Activated T-helper 9 cell treated with anti-CD3 and anti-CD28 coated beads, Interleukin-2, amount 50 U/mL, for 16 hours (primary cell): ENCODE measurements at places on chromosomes 1 and 21.
A peak's percentile ranks its signal among the peaks of the same experiment; 100 is the strongest.

GRCh38 chr1:160744199-160744851 is 5.3 kb downstream of the SLAMF7 start:
- DNase-seq = no peak

DNA sequence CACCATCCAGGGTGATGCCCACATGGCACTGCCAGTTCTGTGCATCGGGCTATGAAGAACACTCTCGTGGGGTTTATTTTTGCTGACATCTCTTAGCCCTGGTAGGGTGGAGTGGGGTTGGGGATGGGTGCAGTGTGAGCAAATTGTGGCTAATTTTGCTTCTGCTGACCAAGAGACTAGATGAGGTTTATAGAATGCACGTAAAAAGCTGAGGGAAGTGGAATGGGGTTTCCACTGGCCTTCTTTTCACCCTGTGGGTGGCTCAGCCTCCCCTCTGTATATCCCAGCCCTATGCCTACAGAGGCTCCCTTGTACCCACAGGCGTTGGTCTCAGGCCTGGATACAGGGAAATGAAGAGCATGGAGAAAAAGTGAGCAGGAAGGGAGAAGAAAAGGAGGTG is 44.1 kb upstream of the RAB4A start:
- no peak for DNase-seq

DNA sequence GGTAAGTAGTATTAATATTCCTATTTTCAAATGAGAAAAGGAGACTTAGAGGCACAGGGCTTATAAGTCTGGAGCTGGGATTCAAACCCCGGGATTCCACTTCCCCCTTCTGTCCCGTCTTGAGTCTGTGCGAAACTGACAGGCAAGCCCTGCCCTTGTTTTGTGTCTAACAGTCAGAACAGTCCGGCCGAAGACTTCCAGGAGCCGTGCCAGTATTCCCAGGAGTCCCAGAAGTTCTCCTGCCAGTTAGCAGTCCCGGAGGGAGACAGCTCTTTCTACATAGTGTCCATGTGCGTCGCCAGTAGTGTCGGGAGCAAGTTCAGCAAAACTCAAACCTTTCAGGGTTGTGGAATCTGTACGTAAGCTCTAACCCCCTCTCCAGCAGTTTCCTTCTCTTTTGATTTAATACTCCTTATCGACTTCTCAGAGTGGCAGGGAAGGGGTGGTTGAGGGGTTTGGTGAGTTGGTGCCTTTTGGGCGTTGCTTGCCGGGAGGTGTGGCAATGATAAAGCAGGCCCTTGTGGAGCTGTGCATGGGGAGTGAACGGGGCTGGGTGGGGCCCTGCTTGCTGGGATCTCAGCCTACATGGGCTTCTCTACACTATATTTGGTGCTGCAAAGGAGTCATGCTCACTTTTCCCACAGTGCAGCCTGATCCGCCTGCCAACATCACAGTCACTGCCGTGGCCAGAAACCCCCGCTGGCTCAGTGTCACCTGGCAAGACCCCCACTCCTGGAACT is 29.4 kb downstream of the IL6R start:
- no peak for DNase-seq

- DNase-seq = no peak
These were observed 18.9 kb downstream of the CRYAA start for GRCh38 chr21:43187715-43188114.

- DNase-seq = no peak
These were observed 60.1 kb upstream of the ABCG1 start for GRCh38 chr21:42158846-42159245.

- DNase-seq = no peak
These were observed 1600.6 kb downstream of the PLA2G4A start for GRCh38 chr1:188429386-188429785.

DNA sequence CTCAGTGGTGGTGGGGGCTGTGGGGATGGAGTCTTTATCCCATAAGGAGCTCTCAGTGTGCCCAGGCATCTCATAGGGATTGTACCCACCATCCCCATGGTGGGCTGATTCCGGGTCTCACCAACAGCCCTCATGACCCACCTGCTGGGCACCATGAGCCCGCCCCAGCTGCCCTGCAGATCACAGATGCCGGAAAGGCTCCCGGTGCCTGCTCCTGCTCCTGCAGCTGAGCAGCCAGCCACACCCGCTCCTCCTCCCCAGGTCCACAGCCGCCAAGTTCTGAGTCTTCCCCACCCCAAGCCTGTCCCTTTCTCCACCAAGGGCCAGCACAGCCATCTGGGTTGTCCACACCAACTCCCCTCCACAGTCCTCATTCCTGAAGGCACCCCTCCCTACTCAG is 15.5 kb upstream of the TSPEAR start:
- DNase-seq = no peak

- DNase-seq = peak; percentile 61
These were observed 51.8 kb upstream of the TARDBP start for GRCh38 chr1:10960411-10961299.

GRCh38 chr1:92993581-92993980 is 32.3 kb upstream of the DIPK1A start:
- DNase-seq = no peak

- no peak for DNase-seq
These were observed 62.0 kb downstream of the TRABD2B start for GRCh38 chr1:47935163-47935562.

- DNase-seq = no peak
These were observed 31.0 kb upstream of the LRRC52 start for GRCh38 chr1:165512816-165513215.

DNA sequence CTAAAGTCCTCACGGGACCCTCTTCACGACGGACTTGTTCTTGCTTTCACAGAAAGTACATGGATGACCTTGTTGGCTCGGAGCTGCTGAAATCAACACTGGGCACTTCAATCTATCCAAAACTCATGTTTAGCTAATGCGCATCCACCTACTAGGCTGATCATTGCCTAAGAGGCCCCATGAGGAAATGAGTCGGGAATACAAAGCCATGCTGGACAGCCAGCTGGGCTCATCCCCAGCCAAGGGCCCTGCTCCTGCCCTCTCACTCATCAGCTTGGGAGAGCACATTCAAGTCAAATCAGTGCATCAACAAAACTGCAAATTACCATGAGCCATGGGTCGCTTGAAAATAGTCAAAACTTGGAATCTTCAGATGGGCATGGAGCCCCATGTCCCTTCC is 14.8 kb upstream of the HEYL start:
- DNase-seq = no peak

DNA sequence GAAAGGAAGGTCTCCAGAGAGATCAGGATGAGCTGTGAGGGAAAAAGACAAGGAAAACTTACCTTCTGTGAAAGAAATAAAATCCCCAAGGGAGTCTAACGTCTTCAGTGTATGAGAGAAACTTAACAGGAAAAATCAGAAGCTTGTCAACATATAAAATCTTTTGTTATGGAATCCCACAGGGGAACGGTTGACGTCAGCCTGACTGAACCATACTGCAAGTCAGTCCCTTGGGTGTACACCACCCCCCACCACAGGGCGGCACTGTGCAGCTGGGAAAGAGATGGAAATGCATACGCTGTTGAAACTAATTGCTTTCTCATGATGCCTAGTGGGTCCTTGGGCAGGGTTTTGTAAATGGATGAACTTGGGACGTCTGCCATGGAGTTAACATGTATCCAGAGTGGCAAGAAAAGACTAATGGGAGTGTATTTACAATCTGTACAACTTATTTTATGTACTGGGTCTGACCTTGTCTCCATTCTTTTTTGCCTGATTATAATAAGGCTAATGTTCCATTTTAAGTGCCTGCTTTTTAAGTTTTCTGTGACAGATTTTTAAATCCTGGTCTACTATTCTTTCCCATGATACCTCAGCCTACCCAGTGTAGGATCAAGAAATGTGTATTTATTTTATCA is 22.7 kb downstream of the UTP25 start:
- no peak for DNase-seq

DNA sequence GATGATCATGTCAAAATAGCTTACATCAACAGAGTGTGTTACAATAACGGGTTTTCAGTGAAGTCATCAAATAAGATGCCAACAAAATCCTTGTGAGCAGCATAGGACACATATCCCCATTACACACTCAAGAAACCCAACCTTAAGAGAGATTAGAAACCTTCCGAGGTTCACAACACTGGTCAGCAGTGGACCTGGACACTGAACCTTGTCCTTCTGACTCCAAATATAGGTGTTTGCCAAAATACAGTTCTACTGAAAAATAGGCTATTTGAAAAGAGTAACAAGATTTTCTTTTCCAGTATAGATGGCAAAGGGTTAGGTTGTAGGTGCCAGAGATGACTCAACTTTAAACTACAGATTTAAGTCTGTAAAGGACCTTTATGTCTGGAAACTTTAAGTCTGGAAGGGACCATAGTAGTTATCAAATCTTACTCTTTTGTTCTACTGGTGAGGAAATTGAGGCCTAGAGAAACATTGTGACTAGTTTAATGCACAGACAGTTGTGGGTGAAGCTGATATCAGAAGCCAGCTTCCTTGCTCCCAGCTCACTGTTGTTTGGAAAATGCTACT is 811 bp upstream of the REG4 start:
- no peak for DNase-seq

- no peak for DNase-seq
These were observed 7.0 kb downstream of the INSRR start for GRCh38 chr1:156851779-156852417.

DNA sequence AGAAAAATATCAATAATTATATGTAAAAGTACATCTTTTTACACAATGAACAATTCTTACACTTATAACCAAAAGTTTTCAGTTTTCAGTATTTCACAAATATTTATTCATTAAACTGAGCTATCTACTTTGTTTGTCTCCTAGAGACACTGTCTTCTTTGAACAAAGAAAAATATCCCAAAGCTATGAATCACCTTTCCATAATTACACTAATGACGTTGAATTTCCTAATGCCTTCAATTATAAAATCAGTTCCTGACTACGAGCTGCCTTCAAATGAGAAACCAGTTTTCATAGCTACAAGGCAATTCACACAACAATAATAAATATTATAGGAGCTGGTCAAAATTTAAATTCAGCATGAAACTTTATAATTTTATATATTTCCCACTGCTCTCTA is 201.8 kb upstream of the BRINP3 start:
- no peak for DNase-seq
